ENCODE measurements at places on chromosomes 11 and 22. TPM values are rescaled to one million over a fixed set of nuclear protein-coding genes. Genes with fewer than 3 reads are reported as not detected.

- no peak for DNase-seq
Measured at GRCh38 chr11:358129-358800, 11.0 kb upstream of the B4GALNT4 start.

DNA sequence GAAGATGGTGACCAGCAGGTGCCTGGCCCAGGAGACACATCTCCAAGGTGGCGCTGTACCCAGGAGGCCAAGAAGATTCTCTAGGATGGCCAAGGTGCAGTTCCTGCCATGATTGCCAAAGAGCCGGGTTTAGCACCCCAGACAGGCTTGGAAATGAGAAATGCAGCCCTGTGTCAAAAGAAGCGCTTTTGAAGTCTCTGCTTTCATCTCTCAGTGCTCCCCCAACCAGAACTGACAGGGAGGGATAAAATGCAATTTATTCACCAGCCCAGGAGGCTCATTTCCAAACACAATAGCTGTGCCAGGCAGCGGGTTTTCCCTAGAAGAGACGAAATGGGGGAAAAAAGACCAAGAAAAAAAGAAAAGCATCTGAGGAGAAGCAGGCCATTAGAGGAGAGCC, 195.9 kb upstream of the NCAM1 start:
- DNase-seq = no peak

GRCh38 chr22:25402501-25403283, 161.8 kb upstream of the GRK3 start:
- no peak for DNase-seq

PIK3C2A gene
- total RNA-seq = 9.4 TPM

- no peak for DNase-seq
Measured at GRCh38 chr11:121596195-121597155, 143.7 kb upstream of the SORL1-AS1 start.
